ENCODE measurements at places on chromosomes 7 and 10.

DNA sequence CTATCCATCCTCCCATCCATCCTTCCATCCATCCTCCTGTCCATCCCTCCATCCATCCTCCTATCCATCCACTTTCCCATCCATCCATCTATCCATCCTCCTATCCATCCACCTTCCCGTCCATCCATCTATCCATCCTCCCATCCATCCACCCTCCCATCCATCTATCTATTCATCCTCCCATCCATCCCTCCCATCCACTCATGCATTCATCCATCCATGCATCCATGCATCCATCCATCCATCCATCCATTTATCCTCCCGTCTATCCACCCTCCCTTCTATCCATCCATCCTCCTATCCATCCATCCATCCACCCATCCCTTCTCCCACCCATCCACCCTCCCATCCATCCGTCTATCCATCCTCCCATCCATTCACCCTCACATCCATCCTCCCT lies 25.2 kb upstream of the PSMG3 start:
- DNase-seq, result no peak

GRCh38 chr10:70958396-70958795 lies 70.0 kb upstream of the PCBD1 start:
- DNase-seq, result no peak

DNA sequence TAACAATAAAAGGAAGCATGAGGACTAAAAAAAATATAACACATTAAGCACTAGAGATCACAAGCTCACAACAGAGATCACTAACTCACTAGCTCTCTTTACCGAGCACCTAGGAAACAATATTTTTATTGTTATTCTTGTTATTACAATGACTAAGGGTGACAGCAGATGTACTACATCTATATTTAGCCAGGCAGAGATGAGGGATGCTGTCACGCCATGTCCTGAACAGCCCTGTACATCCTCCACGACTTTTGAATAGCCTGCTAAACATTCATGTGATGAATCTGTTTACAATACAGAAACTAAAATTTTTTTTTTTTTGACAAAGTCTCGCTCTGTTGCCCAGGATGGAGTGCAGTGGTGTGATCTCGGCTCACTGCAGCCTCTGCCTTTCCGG lies 22.7 kb downstream of the FAM133B start:
- DNase-seq, result no peak

GRCh38 chr7:69892790-69893189 lies 294.5 kb downstream of the AUTS2 start:
- DNase-seq, result no peak

- DNase-seq, result no peak
Measured at GRCh38 chr7:2030475-2031450, 202.0 kb downstream of the MAD1L1 start.

DNA sequence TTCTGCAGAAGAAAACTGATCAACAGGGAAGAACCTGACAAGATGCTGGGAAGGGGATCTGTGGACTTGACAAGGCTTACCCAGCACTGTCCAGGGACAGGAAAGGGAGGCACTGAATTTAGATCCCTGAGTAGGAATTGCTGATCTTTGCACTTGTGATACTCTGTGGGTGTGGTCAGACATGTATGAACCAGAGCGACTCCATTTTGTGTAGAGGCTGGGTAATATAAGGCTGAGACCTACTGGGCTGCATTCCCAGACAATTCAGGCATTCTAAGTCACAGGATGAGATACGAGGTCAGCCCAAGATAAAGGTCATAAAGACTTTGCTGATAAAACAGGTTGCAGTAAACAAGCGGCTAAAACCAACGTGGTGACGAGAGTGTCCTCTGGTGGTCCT lies 60.7 kb downstream of the CCDC3 start:
- DNase-seq, result no peak

GRCh38 chr10:99460070-99460469 lies 29.6 kb upstream of the GOT1 start:
- DNase-seq, result no peak

- no peak for DNase-seq
Measured at GRCh38 chr7:92682903-92683539, 92.8 kb upstream of the FAM133B start.

DNA sequence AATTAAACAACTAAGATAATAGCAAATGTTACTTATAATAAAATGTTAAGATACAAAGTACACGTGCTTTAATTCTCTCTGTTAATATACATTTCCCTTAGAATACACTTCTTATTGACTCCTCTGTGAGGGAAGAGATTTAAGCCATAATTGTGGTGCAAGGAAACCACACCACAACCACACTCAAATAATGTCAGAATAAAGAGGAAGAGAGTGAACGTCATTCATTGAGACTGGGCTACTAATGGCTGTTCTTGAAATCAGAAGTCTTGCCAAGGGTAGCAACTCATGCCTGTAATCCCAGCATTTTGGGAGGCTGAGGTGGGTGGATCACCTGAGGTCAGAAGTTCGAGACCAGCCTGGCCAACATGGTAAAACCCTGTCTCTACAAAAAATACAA lies 10.0 kb downstream of the FAM171A1 start:
- DNase-seq, result no peak

- no peak for DNase-seq
Measured at GRCh38 chr7:44140341-44140740, 791 bp downstream of the MYL7 start.

DNA sequence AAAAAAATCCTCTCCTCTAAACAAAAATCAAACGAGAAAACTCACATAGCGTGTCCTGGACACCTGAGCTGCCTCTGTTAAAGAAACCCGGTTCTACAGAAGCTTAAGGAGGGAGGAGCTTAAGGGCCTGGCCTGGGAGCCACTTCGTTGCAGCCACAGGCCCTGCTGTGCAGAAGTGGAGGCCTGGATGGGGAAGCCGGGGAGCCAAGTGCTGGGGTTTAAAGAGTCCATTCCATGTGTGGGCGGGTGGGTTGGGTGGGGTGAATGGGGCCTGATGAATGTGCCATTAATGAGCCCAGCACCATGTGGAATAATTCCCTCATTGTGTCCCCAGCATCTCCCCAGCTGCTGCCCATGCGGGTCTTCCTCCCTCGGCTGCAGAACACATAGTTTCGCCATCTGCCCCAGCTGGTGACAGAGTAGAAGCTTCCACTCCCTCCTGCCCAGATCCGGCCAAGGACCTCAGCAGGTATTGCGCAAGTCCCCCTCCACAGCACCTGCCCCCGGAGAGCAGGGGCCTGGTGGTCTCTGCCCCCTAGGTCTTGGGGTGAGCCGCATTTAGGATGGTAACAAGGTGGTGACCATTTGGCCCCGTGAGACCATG lies 127.8 kb upstream of the BTBD16 start:
- DNase-seq, result no peak

GRCh38 chr10:28558923-28559508 lies 26.1 kb downstream of the WAC start:
- DNase-seq, result no peak

DNA sequence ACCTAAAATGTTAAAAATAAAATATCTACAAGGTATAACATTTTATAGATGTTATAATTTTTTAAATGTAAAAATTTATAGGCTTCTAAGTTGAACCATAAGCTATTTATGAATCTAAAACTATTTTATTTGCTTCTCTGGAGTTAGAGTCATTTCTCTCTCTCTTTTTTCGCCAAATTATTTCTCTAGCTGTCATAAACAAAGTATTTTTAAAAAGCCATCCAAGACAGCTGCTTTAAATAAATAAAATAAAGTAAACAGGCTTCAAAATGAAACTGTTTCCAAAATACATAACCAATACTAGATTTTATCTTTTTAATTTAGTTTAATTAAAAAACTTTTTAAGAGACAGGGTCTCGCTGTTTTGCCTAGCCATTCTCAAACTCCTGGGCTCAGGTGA lies 12.4 kb upstream of the IL15RA start:
- no peak for DNase-seq

DNA sequence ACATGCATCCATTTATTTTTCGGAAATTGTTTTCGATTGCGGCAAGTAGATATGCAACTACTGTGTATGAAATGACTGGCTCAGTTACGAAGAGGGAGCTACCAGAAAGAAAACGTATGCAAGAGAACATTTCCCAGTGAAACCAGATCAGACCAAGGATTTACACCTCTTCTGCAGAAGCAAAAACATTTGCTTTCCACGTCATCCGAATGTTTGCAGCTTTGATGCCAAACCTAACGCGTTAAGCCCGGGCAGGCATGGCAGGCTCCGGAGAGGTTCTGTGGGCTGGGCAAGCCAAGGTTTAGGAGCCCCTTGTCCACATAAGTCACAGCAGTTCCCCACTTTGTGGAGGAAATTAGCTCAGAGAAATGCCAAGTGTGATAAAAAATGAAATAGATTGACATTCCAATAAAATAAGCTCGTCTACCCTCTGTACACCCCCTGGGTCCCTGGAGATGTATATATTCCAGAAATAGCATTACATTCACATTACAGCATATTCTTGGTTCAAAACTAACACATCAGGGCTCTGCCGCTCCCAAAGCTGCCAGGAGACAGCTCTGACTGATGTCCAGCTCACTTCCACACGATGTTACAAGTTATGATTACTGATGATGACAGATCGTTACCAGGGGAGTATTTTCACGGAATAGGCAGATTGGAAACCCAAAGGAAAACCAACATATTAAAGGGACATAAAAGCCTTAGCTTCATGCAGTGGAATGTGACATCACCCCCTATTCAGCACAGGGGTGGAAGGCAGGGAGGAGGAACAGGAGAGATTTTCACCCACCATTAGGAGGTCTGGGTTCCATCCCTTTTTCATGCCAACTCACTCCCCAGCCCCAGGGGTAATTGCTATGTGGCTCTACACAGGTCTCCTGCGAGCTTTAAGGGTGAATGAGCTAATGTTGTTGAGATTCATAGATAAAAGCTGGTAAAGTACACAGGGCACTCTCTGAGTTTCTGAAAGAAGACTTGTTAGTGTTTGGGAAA lies 81.5 kb downstream of the LYZL1 start:
- no peak for DNase-seq

Data from fibroblast of skin of left quadriceps (primary cell).